ENCODE measurements at places on chromosomes 2 and 18. TPM values are rescaled to one million over a fixed set of nuclear protein-coding genes. Genes with fewer than 3 reads are reported as not detected.

NETO1 gene
- not detected for polyA plus RNA-seq

MROH2A gene
- not detected for polyA plus RNA-seq

AGXT gene
- polyA plus RNA-seq, result 0.19 TPM

ANO7 gene
- 1.1 TPM for polyA plus RNA-seq

C2orf92 gene
- polyA plus RNA-seq, result 16.9 TPM

SIGLEC15 gene
- 0.12 TPM for polyA plus RNA-seq

GAD1 gene
- polyA plus RNA-seq, result 0.73 TPM

LINC00305 gene
- not detected for polyA plus RNA-seq

UGT1A6 gene
- polyA plus RNA-seq, result not detected

CFAP53 gene
- 0.42 TPM for polyA plus RNA-seq

RESP18 gene
- polyA plus RNA-seq, result not detected

STAT4 gene
- 0.59 TPM for polyA plus RNA-seq

DOK6 gene
- polyA plus RNA-seq, result 2.6 TPM

All from muscle of leg (tissue), 16 donors.